ENCODE measurements at places on chromosomes 11 and 22.

- peak; percentile 3 for DNase-seq
These were observed 19.9 kb downstream of the CARS1 start for GRCh38 chr11:3037040-3037944.

GRCh38 chr11:62656796-62657429 is 3.8 kb upstream of the INTS5 start:
- no peak for DNase-seq

- DNase-seq = no peak
These were observed 17.9 kb upstream of the ZC3H12C start for GRCh38 chr11:110075105-110075846.

- DNase-seq = no peak
These were observed 1423.9 kb downstream of the BRD1 start for GRCh38 chr22:48403521-48404403.

GRCh38 chr11:111298413-111299100 is at the start of gene POU2AF3:
Gene POU2AF3, plus strand, starts transcription at chr11:111298546. Its CDS starts 36 bp downstream, at chr11:111298582.
- no peak for DNase-seq

DNA sequence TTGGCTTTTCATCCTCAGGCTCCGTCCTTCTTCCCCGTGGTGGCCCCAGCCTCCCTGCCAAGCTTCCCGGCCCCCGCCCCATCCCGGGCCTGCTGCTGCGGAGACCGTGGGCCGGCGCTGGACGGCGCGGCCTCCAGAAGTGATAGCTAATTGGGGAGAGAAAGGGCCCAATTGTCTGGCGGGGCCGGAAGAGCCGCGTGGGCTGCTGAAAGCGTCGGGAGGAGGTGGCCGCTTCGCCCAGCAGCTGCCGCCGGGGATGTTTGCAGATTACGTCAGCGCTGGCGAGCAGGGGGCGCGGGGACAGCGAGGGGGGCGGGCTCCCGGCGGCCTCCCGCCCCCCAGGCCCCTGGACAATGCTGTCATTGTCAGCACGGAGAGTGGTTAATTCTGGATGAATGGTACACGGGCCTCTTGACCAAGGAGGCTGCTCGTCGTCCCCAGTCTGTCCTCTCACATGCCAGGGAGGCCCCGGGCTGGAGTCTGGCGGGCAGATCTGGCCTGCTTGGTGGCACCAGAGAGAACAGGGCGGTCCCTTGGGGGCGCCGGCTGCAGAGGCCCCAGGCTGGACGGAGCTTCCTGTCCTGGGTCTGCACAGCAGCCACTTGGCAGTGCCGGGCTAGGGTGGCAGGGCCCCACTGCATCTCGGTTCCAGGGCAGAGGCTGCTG is 1.6 kb downstream of the SMIM38 start:
- peak; percentile 91 for DNase-seq

DNA sequence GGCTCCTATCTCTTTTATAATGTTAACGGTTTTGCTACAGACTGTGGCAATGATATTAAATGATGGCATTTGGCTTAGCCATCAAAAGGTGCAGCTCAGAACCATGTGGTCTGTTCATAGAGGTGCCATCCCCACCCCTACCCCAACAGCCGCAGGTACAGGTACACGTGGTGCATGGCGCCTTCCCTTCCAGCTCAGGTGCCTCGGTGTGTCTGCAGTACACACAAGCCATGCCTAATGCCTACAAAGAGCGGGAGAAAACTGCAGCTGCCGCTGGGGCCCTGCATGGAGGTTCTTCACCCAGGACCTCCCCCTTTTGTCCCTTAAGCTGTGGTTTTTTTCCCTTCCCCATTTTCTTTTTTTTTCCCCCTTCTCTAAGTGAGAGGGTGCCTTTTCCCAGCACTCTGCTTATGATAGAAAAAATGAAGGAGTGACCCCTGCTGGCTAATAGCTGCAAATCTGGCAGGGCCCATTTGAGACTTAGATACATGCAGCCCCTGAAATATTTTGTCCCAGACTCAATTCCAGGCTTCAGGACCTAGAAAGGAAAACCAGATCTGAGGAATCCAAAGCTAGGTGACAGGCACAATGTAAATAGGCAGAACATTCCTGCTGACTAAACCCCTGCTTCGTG is 6.5 kb downstream of the OR52M1 start:
- DNase-seq = no peak

DNA sequence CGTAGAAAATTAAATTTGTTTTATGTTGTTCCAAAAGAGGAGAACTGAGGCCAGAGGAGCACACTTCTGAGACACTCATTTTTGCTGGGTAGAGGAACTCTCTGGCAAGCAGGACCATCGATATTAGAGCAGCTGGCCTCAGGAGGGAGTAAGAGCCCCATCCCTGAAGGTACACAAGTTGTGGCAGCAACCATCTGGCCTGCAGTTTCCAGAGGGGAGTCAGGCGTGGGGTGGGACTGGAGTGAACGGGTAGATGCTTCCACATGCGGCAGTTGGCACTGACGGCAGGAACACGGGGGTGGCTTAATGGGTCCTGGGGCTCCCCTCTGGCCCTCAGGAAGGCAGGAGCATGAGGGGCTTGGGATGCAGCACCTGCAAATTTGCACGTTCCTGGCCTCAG is 13.2 kb upstream of the SSTR3 start:
- no peak for DNase-seq

- no peak for DNase-seq
These were observed 207.0 kb downstream of the DDX10 start for GRCh38 chr11:108871867-108872266.

DNA sequence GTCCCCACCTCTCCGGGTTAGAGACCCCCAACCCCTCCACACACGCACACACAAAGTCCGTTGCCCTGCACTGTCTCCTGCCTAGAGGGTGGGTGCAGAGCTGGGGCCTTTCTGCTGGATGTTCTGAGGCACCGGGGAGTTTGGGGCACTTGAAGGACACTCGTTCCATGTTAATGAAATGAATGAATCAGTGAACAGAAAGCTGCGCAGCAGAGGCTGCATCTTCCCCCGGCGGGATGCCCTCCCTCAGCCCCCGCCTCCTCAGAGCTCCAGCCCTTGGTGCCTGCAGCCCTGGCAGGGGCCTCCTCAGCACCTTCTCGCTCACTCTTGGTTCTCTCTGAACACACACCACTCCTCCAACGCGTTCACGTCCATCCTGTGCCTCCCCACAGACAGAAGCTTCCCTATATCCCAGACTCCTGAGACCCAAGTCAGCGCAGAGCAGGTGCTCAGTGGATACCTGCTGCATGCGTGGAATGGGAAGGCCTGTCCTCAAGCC is 611.9 kb downstream of the TBC1D22A start:
- DNase-seq = no peak

Data from SHP77 (cell line).